ENCODE measurements at places on chromosomes 2 and 18. TPM values are rescaled to one million over a fixed set of nuclear protein-coding genes. Genes with fewer than 3 reads are reported as not detected.
A peak's percentile ranks its signal among the peaks of the same experiment; 100 is the strongest.

Gene KLHL29
- 0.86 TPM for total RNA-seq

Gene DPP10
- total RNA-seq: not detected

Gene MC2R
- total RNA-seq: not detected

Gene PLCD4
- 6.9 TPM for total RNA-seq

Gene ANKRD30B
- 26.2 TPM for total RNA-seq

Gene LINC00305
- total RNA-seq: not detected

Gene MOGAT1
- total RNA-seq: not detected

Gene SERPINB2
- total RNA-seq: not detected

Gene FSIP2
- total RNA-seq: not detected

Gene ABHD1
- total RNA-seq: 2.2 TPM

Gene LIMS2
- total RNA-seq: 6.2 TPM

Gene OSBPL1A
- total RNA-seq: 54.2 TPM

Gene SERPINB10
- total RNA-seq: not detected

- DNase-seq: no peak
These were observed 530.8 kb upstream of the ZNF804A start for GRCh38 chr2:184067502-184067901.

- no peak for DNase-seq
These were observed 53.0 kb upstream of the SLC39A10 start for GRCh38 chr2:195603998-195604397.

- peak; percentile 47 for DNase-seq
These were observed 138.8 kb downstream of the MCFD2 start for GRCh38 chr2:46776687-46777327.

DNA sequence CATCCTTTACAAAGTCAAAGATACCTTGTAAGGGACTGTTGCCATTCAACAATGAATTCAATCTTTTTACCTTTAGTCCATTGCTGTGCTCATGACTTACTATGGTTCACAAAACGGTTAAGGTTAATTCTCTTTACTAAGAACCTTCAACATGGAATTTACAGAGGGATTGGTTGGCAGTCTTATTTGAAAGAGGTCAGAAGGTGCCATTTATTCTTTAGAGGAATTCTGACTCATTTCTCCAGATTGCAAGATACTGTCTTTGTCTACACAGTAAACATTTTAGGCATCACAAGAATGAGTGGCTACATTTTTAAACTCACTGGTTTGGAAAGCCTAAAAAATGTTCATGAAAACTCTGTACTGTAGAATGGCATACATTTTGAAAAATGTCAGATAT is 17.4 kb downstream of the KCNH7 start:
- peak; percentile 70 for DNase-seq

GRCh38 chr2:5089409-5089808 is 602.8 kb upstream of the SOX11 start:
- no peak for DNase-seq

GRCh38 chr2:225428360-225428759 is 28.9 kb downstream of the NYAP2 start:
- DNase-seq: no peak

- DNase-seq: no peak
These were observed 352 bp upstream of the HOXD9 start for GRCh38 chr2:176122052-176122682.

DNA sequence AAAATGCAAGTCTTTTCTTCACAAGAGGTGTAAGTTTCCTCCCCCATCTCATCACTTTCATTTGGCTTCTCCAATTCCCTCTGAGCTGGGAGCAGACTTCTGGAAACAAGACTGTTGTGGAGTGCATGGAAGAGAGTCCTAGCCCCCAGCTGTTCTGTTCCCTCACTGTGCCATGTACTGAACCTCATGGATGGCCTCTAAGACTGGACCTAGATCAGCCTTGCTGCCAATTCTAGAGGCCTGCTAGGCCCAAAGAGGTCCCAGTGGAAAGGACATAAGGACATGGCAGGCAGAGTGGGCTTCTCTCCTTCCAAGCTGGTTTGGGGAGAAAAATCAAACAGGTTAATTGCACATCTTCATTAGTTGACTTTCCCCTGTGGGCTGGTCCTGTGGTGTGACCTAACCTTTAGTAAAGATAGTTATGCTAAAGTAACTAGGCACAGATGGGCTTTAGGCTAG is 7.3 kb upstream of the CETN1 start:
- DNase-seq: no peak

DNA sequence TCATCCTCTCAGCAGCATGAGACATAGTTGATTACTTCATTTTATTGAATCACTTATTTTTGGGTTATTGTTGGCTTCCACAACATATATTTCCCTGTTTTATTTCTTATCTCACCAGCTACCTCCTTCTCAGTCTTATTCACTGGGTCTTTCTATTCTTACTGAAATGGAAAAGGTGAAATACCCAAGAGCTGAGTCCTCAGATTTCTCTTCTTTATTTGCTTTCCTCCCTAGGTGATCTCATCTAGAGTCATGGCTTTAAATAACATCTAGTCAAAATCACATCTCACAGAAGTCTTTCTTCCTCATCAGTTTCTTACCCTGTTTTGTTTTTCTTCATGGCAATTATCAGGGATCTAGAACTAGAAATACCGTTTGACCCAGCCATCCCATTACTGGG is 105.0 kb upstream of the RBBP8 start:
- DNase-seq: peak; percentile 68

DNA sequence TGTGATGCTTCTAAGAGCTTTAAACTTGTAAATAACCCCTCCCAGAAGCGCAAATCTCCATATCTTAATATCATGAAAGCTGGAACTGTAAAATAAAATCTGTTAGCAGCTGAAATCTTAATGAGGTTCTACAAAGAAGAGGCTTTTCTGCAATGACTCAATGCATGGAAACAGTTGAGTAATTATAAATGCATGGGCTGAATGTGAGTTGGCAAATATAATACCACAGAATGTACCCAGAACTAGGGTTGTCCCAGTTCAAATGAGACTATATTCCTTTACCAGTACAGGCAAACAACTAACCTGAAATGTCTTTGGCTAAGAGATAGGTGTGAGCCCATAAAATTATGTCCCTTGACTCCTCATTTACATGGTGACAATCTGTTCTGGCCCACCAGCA is 52.9 kb downstream of the SATB2 start:
- DNase-seq: no peak

DNA sequence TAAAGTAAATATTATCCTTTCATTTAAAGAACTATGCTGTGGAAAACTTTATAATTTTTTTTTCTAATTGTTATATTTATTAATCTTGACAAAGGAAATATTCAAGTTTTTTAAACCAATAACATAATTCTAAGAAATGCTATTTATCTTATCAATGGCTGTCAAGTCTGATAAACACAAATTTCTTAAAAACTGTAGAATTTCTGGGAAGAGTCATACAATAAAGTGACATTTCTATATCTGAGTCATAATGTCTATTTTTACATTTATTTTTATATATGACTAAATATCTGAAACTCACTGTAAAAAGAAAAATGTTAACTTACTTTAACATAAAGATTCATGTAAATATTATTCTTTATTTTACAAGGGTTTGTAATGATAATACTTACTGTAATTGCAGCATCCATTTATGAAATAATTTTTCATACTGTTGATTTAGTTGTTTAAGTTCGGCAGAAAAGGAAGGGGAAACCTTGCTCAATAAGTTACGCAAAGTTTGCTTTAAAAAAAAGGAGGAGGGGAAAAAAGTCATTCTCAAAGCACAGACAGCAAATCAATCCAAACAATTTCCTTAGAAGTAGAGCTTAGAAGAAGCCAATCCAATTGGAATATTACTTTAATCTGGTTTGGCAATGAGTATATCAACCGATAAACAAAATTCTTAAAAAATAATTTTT is 32.4 kb downstream of the ORC2 start:
- no peak for DNase-seq

GRCh38 chr2:20190876-20191713 is 33.8 kb downstream of the SDC1 start:
- peak; percentile 41 for DNase-seq

DNA sequence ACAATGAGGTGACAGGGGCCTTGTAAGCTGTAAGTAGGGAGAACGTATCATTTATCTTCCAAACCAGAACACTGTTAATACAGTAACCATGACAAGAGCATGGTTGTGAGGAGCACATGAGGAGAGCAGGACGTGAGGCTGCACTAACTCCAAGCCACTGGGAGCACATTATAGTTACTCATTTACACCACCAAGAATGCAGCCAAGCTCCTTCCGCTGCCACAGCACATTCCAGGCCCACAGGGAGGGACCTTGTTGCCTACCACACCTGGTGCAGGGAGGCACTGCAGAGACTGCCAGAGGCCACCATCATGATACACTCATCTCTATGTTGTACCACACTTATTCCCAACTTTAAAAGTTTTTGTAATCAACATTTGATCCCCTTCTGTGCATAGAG is 13.5 kb upstream of the SFXN5 start:
- DNase-seq: no peak

GRCh38 chr2:101380376-101380775 is 6.9 kb downstream of the CREG2 start:
- DNase-seq: peak; percentile 96

DNA sequence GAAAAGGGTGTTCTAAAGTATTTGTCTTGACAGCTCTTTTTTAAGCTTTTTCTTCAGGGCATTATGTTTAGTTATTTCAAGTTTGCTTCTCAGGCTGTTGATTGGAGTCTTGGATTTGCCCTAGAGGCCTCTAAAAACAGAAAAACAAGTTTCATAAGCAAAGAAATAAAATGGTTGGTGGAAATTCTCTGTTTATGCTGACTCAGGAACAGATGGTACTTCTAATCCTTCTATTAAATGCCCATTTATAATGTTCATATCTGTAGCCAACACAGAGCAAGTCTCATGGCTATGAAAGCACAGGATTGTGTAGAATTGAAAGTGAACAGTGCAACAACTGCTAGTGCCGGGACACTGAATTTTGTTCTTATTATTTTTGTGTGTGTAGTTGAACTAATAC is 60.4 kb downstream of the KCNJ3 start:
- no peak for DNase-seq

DNA sequence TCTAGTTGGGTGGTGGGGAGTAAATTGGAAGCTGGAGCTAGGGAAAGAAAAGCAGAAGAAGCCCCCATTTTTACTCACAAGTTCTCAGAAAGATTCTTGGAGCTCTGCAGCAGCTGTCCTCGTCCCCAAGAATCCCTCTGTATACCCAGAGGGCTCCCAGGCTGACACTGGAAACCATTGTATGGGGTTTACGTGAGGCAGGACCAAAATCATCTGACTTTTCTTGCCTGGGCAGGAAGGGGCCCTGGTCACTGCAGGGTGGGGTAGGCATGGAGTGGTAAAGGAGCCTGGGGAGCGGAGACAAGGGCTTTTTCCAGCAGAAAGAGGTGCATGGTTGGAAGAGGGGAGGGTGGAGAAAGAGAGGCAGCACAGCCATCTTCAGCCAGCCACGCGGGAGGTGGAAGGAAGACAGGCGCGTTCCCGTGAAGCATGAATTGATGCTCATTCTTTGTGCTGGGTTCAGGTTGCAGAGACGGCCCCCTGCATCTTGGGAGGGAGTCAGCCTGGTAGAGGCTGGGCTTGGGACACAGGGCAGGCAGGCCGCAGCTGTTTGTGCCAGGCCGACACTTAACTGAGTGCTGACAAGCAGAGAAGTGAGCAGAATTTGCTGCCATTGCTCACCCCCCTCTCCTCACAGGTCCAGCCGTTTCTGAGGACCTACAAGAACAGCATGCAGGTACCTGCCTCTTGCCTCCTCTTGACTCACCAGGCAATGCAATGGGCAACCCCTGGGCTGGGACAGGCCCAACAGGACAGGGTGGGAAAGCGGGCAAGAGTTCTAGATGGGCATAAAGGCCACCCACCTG is 94.8 kb downstream of the PLB1 start:
- no peak for DNase-seq

DNA sequence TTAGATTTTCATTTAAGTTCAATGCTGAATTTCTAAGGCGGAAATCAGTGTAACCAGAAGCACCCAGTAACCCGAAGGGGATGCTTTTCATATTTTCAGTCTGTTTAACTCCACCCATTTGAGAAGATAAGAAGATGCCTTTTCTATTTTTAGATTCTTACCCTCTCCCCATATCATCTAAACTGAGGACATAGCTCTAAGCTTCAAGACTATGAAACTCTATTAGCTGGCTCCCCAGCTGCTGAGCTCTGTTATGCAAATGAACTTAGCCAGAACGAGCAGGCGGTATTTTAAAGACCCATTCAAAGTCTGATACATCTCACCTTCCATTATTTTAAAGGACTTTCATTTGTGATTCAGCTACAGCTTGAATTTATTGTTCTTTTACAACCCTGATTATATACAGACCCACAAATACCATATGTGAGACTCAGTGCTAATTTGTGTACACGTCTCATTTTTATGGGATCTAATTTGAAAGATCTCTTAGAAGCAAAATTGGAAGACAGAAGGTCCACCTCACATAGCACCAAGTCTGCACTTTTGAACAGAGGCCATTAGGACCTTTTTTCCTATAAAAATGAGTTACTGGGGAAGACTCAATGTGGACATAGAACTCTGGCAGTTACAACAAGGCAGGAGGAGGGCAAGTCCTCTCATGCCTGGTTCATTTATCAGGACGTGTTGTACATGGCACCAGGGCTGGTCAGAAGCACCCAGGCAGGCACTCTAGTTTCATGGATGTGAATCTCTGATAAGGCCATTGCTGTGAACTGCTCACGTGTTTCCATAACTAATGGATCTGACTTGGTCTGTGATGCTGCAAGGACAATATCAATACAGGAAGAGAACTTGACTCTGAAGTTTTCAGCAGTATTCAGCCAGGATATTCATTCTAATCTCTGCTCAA is 16.3 kb downstream of the CDC42EP3 start:
- DNase-seq: no peak

- DNase-seq: peak; percentile 69
These were observed 35.1 kb downstream of the DCDC2C start for GRCh38 chr2:3738454-3738853.

GRCh38 chr2:203532957-203533658 is 2.0 kb downstream of the RAPH1 start:
- peak; percentile 31 for DNase-seq

- DNase-seq: peak; percentile 99
These were observed 71.7 kb downstream of the HS1BP3 start for GRCh38 chr2:20578895-20579825.

- DNase-seq: no peak
These were observed 238.5 kb downstream of the ZBTB7C start for GRCh38 chr18:48170651-48171050.

GRCh38 chr2:16971722-16972234 is 306.1 kb upstream of the CYRIA start:
- no peak for DNase-seq

DNA sequence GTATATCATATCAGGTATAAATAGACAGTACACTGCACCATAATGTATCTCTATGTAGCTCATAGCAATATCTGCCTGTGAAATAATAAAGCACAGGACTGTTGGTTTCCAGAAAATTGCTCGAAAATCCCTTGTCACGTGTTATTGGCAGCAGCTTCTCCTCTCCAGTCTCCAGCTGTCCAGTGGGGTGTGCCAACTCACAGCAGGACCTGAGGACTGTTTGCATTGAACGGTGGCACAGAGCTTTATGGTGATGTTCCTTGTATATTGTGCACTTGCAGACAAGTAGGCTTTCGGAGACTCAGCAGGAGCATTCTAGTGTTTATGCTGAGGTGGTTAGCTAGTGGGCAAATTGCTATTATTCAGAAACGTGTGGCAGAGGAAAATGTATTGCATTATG is 182.2 kb upstream of the ATP5MC3 start:
- DNase-seq: no peak

GRCh38 chr2:230230087-230230486 is 4.6 kb downstream of the SP140 start:
- peak; percentile 80 for DNase-seq

Measured in A172 (cell line).